ENCODE measurements at places on chromosomes 1 and 21.

GRCh38 chr1:26156285-26157038 is 2.4 kb upstream of the FAM110D start:
- no peak for DNase-seq

DNA sequence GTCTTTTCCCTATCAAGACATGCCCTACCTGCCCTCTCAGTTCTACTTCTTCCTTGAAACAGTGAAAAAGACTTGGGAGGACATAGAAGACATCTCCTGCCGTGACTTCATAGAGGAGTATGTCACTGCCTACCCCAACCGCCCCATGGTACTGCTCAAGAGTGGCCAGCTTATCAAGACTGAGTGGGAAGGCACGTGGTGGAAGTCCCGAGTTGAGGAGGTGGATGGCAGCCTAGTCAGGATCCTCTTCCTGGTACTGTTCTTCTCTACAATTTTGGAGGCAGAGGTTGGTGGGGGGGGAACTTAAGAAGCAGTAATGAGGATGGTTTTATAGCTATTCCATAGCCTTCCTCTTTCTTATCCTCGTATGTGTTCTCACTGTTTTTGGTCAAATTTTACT is 18.7 kb downstream of the SETDB1 start:
- no peak for DNase-seq

- DNase-seq: no peak
Observed at GRCh38 chr1:120178799-120179756, 2.8 kb upstream of the SEC22B start.

DNA sequence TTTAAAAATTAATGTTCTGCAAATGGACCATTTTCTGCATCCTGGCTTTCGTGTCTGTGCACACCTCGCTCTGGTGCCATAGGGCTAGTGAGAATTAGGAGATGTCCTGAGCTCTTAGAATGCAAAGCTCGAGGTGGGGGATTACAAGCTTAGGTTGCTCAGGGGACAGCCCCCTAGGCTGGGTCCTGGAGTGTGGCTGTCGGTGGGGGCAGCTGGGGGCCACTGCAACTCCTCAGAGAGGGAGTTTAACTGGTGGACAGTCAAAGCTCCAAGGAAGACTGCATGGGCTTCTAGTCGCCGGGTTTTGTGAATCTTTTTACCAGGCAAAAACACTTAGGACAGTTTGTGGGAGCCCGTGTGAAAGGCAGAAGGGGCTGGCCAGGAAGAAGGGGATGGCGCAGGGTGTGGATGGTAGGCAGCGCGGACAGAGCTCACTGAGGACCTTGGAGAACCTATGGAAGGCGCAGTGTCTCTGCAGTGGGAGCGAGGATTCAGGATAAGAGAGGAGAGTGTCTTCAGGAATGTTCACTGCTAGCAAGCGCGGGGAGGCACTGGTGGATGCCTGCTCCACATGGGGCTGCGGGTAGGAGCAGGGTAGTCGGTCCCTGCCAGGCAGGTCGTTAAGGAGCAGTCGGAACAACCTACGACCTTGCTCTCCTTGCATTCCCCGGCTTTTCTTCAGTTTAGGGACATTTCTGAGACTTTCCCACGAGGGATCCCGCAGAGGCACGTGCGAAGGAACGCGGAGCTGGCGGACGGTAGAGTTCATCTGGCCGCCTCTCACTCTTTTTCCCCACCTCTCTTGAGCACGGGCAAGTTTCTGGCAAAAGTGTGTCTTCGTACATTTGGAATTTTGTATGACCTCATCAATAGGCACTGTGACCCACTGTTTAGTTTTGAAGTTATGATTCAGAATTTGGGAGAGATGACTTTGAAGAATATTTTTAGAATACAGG is 12.9 kb upstream of the KCNE1 start:
- DNase-seq: no peak

- DNase-seq: no peak
Observed at GRCh38 chr1:86114816-86115400, 41.7 kb downstream of the COL24A1 start.

- no peak for DNase-seq
Observed at GRCh38 chr1:44678120-44678519, 3.6 kb downstream of the ARMH1 start.

- peak; percentile 55 for DNase-seq
Observed at GRCh38 chr1:201530741-201531531, 8.0 kb upstream of the NAV1 start.

DNA sequence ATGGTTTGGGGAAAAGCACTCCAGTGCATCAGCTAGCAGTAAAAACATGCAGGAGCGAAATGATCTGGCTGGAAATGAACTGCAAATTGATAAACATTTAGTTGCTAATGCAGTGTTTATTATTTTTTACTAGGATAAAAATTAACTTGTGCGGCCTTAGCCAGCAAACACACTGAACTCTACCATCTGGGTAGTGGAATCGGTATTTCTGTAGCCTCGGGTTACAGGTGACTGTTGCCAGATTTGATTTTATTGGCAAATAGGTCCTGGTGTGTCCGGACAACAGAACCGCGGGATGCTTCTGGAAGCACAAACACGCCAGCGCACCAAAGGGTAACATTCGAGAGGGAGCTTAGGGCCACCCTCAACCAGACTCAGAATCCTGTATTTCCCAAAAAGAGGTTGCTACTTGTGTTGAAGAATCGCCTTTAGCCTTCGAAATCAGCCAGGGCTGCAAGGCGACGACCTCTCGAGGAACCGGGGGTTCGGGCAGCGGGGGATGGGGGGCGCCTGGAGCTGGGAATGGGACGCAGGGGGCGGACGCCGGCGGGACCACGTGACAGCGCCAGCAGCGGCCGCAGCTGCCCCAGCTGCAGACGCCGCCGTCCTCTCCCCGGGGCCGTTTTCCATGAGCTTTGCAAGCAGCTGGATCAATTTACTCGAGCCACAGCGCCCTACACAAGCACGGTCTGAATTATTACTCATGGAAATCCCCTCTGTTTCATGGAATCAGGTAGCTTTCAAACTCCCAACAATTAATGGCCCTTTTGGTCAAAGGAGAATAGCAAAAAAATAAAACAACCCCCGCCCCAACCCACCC is 158.8 kb downstream of the TOMM20 start:
- no peak for DNase-seq

- DNase-seq: no peak
Observed at GRCh38 chr1:206588492-206588891, 23.8 kb downstream of the EIF2D start.

All from NAMALWA (cell line).